Adipocyte (in vitro differentiated cells): ENCODE measurements at places on chromosomes 2 and 18.
A peak's percentile ranks its signal among the peaks of the same experiment; 100 is the strongest.

DNA sequence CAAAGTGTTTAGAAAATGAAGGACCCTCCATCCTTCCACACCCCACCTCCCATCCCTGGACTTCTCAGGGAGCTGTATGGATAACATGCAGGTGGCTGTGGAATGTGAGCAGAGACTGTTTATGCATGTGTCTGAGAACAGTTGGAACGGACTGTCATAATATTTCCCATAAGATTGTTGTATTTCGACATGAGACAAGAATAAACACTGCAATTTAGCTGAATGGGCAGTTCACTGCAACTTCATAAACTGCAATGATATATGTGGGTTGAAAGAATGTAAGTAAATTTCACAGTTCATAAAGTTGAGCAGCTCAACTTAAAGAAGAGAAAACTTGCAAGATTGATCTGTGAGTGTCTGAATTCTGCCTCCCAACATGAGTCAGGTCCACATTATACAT, 74.6 kb downstream of the MEP1B start:
- peak; percentile 11 for DNase-seq

DNA sequence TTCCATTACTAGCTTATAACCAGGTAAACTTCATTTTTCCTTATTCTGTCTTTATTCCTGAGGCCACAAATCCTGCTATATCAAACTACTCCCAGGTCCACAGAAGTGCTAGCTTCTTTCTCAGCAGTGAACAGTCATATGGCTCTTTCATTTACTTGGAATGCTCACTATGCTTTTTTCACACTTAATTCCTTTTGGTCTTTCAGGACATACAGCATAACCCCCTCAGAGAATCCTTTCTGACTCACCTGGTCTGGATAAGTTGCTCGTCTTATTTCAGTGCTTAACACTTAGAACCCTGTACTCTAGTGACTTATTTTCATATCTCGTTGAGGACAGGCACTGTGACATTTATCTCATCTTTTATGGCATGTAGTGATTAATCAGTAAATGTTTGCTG, 325.0 kb upstream of the UBE2E3 start:
- no peak for DNase-seq

DNA sequence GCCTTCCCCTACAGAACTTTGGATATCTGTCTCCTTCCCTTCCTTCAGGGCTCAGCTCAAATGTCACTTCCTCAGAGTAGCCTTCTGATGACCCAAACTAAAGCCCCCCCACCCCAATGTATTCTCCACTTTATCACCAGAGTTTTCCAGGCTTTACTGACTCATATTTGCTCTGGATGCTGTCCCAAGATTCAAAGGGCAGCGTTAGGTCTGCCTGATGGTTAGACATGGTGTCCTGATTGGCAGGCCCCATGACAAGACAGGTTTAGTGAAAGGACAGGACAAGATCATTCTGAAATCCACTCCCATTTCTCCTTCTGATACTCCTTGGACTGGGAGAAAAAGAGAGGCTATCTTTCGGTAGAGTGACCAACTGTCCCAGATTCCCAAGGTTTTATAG, 22.6 kb upstream of the RPIA start:
- DNase-seq = no peak

- DNase-seq = no peak
Observed at GRCh38 chr2:192137451-192137850, 57.3 kb downstream of the TMEFF2 start.

GRCh38 chr2:46569061-46569560, 89.7 kb downstream of the TMEM247 start:
- no peak for DNase-seq

- DNase-seq = peak; percentile 75
Observed at GRCh38 chr2:98806236-98806697, 75.3 kb upstream of the MGAT4A start.

GRCh38 chr2:180905461-180905860, 74.9 kb upstream of the UBE2E3 start:
- DNase-seq = no peak

DNA sequence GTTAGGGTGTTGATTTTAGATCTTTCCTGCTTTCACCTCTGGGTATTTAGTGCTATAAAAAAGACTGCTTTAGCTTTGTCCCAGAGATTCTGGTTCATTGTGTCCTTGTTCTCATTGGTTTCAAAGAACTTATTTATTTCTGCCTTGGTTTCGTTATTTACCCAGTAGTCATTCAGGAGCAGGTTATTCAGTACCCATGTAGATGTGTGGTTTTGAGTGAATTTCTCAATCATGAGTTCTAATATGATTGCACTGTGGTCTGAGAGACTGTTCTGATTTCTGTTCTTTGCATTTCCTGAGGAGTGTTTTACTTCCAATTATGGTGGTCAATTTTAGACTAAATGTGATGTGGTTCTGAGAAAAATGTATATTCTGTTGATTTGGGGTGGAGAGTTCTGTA, 167.1 kb upstream of the KYNU start:
- no peak for DNase-seq

- DNase-seq = no peak
Observed at GRCh38 chr18:22169889-22170420, 566 bp downstream of the GATA6 start.

DNA sequence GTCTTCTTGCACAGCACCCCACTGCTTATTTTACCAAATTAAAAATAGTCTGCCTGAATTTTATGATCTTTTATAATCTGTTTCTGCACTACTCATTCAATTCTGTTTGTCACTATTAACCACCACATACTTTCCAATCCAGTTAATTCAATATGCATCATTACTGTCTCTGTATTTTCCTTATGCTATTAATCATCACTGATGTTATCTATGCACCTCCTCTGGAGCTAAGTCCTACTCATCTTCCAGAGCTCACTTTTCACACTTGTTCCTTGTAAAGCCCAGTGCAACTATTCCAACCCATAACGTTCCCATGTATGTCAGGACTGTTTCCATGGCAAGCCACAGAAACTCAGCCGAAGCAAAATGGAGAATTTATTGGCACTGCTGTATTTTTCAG, 713.6 kb downstream of the PLCL1 start:
- DNase-seq = no peak

DNA sequence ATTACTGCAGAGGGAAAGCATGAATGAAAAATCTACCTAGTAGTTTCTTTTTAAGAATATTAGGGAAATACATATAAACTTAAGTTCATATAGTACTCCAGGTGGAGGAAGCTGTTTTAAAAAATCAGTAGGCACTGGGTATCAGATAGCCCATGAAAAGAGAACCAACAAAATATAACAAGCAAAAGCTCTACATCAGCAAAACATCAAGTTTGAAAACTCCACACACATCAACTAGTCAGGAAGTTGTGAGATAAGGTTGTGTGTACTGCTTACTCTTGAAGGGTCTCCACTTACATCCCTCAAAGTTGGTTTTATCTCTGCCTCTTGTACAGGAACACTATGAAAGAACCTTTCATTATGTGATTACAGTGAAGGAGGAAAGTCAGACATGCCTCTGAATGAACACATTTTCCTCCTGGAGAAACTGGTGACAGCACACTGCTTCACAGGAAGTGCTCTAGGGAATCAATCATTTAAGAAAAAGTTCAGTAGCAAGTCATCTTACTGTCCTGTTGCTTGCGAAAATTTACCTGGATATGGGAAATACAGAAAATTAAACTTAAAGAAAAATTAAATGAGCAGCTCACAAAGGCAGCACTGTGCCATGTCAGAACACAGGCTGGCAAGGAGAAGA, 57.7 kb downstream of the THADA start:
- DNase-seq = no peak

- peak; percentile 79 for DNase-seq
Observed at GRCh38 chr2:215396595-215397313, 39.1 kb downstream of the FN1 start.

DNA sequence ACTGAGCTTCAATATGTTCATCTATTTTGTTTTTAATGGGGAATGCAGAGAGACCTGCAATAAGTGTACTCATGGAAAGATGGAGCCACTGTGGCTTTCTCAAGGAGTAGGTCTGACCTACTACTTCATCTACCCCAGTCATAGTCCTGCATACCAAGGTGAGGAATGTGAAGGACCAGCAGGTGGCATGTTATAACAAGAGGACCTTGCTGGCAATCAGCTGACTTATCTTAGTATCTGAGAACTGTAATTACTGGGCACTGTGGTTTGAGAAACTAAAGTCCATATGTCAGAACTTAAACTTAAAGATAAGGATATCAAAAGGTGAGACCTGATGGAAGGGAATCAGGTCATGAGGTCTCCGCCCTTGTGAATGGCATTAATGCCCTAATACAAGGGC, 1104.2 kb downstream of the BCL11A start:
- DNase-seq = no peak

DNA sequence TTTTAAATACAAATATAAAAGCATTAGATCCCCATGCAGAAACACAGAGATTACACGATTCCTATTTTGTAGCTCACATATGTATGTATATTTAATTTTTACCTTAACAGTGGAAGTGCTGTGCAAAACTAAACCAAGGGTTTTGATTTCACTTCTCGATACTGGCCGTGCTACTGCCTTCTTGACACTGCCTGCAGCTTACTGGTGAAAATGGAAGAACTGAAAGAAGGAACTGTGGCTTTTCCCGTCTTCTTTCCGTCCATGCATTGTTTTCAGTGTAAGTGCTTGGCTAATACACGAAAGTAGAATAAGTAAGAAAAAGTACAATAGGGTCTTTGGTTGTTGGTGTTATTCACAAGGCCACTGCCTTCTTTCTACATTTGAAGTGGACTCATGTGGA, 129.5 kb downstream of the NDUFA10 start:
- no peak for DNase-seq

DNA sequence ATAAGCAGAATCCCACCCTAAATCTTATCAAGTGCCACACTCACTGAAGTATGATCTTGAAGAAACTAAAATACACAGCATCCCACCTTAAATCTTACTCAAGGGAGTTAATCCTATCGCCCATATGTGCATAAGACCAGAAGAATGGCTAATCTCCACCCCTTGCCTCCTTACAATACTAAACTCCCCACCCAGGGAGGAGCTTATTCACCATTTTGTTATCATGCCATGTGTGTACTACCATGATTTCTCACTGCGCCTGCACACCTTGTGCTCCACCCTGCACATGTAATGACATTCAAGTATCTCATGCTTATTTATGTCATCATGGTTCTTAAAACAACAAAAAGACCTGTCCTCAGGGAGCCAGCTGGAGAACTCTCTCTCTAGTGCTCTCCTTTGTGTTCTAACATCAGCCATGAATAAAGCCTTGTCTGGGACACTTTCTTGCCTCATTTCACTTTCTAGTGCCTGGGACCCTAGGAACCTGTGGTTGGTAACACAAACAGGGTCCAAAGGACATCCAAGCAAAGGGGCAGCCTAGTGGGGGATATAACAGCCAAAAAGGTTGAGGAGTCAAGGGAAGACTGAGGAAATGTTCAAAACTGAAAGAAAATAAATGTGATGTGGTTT, 87.4 kb downstream of the SLC66A3 start:
- no peak for DNase-seq

DNA sequence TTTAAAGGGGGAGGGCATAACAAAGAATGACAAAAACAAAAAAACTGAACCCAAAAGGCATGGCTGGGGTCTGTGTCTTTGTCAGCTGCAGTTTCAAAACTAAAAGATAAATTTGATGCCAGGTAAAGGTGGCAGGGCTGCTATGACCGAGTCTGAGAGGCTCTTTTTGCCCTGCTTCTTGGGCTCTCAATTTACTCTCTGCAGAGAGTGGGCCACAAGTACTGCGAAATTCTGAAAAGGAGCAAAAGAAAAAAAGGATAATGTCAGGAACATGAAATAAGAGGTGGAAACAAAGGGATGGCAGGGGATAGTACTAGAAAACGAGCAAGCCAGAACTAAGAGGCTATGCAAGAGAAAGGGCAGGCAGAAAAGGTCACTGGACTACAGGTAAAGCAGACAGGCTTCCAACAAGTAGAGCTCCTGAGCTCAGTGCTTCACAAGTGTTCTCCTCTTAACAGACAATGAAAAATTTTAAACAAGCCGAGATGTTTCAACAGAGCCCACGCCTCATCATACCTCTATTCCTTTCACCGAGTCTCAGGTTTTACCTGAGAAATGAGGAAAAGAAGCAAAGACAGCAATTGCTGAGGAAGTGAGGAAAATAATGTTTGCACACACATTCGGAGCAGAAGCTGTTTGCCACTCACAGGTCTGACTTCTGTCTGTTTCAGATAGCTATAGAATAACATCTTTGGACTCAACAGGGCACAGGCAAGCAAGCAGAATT, 7.3 kb downstream of the IRS1 start:
- peak; percentile 35 for DNase-seq

DNA sequence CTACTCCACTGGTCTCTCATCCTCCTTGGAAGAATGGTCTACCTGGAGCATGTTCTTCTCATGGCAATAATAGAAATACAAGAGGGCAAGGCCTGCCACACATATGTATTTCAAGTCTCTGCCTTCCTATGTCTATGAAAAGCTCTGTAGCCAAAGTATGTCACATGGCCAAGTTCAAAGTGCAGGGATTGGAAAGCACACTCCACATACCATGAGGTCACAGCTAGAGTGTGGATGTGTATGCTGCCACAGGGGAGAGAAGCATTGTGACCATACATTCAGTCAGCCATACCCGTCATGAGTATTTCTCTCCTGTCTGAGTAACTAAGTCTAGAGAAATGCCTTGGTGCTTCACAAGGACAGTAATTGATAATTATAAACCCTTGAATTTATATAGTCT, 8.8 kb upstream of the EIF2AK3 start:
- no peak for DNase-seq

- DNase-seq = no peak
Observed at GRCh38 chr2:102310964-102311640, at the start of gene IL1RL1. TSS of gene IL1RL1 (plus strand) at chr2:102311563. CDS start at chr2:102338265, 26,702 bp downstream.

DNA sequence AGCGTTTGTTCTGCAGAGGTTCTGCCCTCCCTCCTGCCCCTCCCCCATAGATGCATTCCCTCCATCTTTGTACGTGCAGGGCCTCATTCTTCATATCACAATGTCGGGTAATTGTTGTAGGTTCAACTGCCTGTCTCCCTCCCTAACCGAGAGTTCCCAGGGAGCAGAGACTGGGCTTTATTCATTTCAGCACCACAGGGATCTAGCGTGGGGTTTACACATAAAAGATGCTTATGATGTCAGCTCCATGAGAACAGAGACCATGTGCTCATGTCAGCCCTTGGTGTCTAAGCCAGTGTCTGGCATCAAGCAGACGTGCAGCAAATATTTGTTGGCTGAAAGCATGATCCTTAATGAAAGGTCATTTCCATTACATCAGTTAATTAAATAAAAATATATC, 298.9 kb upstream of the TRIB2 start:
- no peak for DNase-seq

GRCh38 chr18:7641813-7642212, 74.7 kb downstream of the PTPRM start:
- DNase-seq = no peak

GRCh38 chr2:128291161-128291843, 27.4 kb downstream of the HS6ST1 start:
- DNase-seq = no peak

GRCh38 chr2:157152362-157152761, 105.1 kb upstream of the GALNT5 start:
- DNase-seq = no peak

GRCh38 chr2:102262216-102263129, 48.9 kb upstream of the IL1RL1 start:
- DNase-seq = no peak

GRCh38 chr2:73746015-73746876, 9.1 kb upstream of the TPRKB start:
- no peak for DNase-seq

- DNase-seq = no peak
Observed at GRCh38 chr18:52451851-52452250, 111.9 kb downstream of the DCC start.
